Activated CD4-positive, alpha-beta memory T cell treated with anti-CD3 and anti-CD28 coated beads for 36 hours (primary cell): ENCODE measurements at places on chromosomes 6 and 20. TPM values are rescaled to one million over a fixed set of nuclear protein-coding genes. Genes with fewer than 3 reads are reported as not detected.
A peak's percentile ranks its signal among the peaks of the same experiment; 100 is the strongest.

SFT2D1 gene
- 59.5 TPM for total RNA-seq

PDE7B gene
- total RNA-seq = 0.12 TPM

ERVFRD-1 gene
- total RNA-seq = not detected

KIAA1586 gene
- total RNA-seq = 15.4 TPM

DNA sequence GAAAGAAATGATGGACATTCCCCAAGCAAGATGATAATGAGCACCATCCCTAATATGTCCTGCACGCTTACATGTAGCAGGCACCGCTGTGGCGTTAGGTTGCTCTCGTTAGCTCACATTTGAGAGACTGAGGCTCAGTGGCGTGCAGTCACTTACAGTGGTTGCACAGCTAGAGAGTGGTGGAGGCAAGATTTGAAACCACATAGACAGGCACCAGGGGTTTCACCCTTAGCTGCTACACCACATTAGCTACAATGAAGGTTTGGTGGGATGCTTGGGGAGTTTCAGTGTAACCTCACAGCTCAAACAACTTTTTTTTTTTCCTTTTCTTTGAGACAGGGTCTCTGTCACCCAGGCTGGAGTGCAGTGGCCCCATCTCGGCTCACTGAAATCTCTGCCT is 3.7 kb downstream of the COX4I2 start:
- no peak overlapping the region for H3K27ac ChIP-seq
- H3K27me3 ChIP-seq = peaks cover 1% of the 10 kb centered on the region
- peaks cover 4% of the 10 kb centered on the region for H3K4me1 ChIP-seq
- no peaks in the 10 kb centered on the region for H3K36me3 ChIP-seq
- H3K4me3 ChIP-seq = no peak overlapping the region
- DNase-seq = no peak

DNA sequence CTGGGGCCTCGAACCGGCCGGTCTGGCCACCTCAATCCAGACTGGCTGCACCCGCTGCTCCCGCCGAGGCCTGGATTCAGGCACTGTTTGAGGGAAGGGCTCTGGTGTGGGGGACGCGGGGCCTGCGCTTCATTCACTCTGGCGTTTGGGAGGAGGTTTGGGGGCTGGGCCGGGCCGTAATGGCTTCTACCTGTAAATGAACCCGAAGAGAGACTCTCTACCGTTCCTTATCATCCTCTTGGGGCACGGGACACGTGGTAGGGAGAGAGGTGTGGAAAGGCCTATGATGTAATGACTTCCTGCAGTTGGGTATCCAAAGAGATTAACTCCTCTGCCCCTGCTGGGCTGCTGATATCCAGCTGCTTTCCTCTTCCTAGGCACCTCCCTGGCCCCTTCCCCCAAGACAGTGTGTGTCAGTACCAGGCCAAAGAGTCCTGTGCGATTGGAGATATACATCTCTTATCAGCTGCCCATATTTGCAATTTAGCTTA is 1.8 kb downstream of the FOXO3 start:
- H3K4me3 ChIP-seq = peak overlapping the region; percentile 47
- H3K36me3 ChIP-seq = peaks cover 22% of the 10 kb centered on the region

- no peaks in the 10 kb centered on the region for H3K27me3 ChIP-seq
- peaks cover 24% of the 10 kb centered on the region for H3K4me1 ChIP-seq
- DNase-seq = no peak
- no peaks in the 10 kb centered on the region for H3K36me3 ChIP-seq
- no peak overlapping the region for H3K27ac ChIP-seq
- H3K4me3 ChIP-seq = no peak overlapping the region
Measured at GRCh38 chr6:108711826-108712225, 136.4 kb upstream of the ARMC2 start.
